Left lobe of liver (tissue), 2 donors: ENCODE measurements at places on chromosomes 6 and 20. TPM values are rescaled to one million over a fixed set of nuclear protein-coding genes. Genes with fewer than 3 reads are reported as not detected.

GRCh38 chr20:5526516-5526915 is 209.8 kb upstream of the PROKR2 start:
- DNase-seq = no peak

GRCh38 chr6:85482905-85483700 is 33.2 kb downstream of the NT5E start:
- peak; percentile 85 for DNase-seq

DNAH8 gene
- 0.03 TPM for total RNA-seq

EYS gene
- total RNA-seq = 1.3 TPM

MYL9 gene
- total RNA-seq = 22.8 TPM
